Aortic smooth muscle cell (primary cell): ENCODE measurements at places on chromosomes 5 and 9. TPM values are rescaled to one million over a fixed set of nuclear protein-coding genes. Genes with fewer than 3 reads are reported as not detected.

BTNL3 gene
- not detected in 2 replicates for total RNA-seq

SLC6A3 gene
- total RNA-seq, result not detected in 2 replicates

SOHLH1 gene
- total RNA-seq, result not detected in 2 replicates

TRPM3 gene
- total RNA-seq, result 3.3 and 10.9 TPM in 2 replicates

CCDC192 gene
- total RNA-seq, result not detected in 2 replicates

OLFML2A gene
- 0.12 and 0.13 TPM in 2 replicates for total RNA-seq
